Astrocyte of the cerebellum (primary cell): ENCODE measurements at places on chromosomes 12 and 14.

DNA sequence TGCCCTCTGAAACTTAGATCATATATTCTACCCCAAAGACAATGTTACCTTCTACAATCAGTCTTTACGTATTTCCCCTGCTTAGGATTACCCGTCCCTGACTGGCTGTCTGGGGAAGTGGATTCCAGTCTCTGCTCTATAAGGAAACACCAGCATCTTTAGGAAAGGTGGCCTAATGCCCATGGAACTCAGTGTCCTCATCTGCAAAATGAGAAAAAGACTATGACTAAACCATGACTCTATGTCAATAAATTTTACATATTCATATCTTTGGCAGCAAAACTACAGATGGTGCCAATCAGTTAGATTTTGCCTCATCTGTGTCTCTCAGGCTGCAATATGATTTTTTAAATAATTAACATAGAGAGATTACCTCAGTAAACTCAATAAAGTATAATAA, 133.8 kb downstream of the ITPR2 start:
- DNase-seq: no peak

DNA sequence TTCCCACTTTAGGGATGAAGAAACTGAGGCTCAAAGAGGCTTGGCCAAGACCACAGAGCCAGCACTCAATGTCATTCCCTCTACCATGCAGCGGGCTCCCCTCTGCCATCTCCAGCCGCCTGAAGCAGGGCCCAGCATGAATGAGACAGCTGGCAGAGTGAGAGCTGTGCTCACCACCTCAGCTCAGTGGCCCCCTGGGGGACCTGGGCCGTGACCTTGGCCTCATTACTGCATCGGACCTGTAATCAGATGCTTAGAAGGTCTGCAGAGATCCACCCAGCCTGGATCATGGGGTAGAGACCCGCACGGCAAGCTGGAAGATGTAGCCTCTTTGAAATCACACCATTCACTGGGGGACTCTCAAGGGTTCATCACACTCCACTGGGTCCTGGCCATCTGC, 22.7 kb upstream of the CORO1C start:
- DNase-seq: no peak

- no peak for DNase-seq
Observed at GRCh38 chr12:67299926-67300325, 30.8 kb downstream of the CAND1 start.

DNA sequence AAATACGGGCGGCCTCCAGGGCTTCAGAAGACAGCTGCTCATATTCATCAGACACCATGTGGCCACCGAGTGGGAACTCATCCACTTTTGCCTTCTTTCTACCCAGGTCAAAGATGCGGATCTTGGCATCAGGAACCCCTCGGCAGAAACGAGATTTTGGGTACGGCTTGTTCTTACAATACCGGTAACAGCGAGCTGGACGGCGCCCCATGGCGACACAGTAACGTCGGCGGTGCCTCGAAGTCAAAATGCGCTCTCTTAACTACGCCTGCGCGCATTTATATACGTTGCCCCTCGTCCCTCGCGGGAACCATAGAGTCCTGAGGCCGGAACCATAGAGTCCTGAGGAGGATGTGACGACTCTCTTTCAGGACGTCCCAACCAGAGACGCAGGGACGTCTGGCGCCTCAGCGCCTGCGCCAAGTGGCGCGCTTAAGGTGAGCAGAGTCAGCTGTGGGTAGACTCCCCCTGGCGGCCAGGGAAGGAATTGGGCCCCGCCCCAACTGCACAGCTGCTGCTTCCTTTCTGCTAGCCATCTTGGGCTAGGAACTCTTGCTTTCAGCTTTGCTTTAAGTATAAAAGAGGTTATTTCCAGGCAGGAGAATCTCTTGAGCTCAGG, at the start of gene RPL10L:
TSS of gene RPL10L (minus strand) at position 256 of the 619 bp plus-strand sequence. CDS start at position 211, 45 bp downstream.
- no peak for DNase-seq

GRCh38 chr12:100171248-100171647, 28.6 kb upstream of the BLTP3B start:
- no peak for DNase-seq

- no peak for DNase-seq
Observed at GRCh38 chr12:124438437-124439056, 128.9 kb downstream of the NCOR2 start.

DNA sequence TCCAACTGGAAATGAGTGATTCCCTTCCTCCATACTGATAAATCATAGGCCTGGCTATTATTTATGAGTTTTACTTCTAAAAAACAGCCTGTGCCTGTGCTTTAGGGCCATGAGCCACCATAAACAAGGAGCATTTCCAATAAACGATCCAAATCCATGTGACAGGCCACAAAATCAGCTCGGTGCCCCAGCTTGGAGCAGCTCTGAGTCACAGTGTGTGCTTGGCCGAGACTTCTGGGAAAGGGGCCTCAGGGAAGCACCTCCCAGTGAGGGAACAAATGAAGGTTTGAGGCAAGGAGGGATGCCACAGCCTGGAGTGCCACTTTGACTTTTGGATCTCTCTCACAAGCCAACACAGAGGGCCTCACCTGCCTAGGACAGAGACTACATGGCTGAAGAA, 190.4 kb downstream of the NTF3 start:
- DNase-seq: no peak

- no peak for DNase-seq
Observed at GRCh38 chr12:3219233-3219632, 142.1 kb downstream of the TSPAN9 start.

DNA sequence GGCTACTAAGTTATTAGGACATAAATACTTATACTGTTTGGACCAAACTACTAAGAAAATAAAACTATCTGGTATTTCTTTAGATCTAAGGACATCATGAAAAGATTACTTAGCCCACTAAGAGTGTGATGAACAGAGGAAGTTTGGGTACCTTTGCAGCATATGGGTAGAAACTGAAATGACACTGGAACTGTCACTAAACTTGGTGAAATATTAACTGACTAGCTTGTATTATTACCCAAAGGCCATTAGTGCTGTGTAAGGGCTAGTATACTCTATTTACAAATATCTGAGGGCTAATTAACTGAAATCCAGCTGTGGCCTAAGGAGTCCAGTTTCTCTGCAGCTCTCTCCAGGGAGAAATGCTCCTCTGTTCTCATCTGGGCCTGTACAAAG, 45.5 kb downstream of the PAWR start:
- no peak for DNase-seq
